GM04503 (cell line): ENCODE measurements at places on chromosomes 4 and X.

- no peak for DNase-seq
Measured at GRCh38 chr4:140754918-140755773, 1.0 kb downstream of the TBC1D9 start.

GRCh38 chr4:73224886-73225285, 33.7 kb downstream of the ANKRD17 start:
- DNase-seq = no peak

GRCh38 chr4:8911316-8912088, 39.9 kb upstream of the HMX1 start:
- DNase-seq = peak; percentile 6

DNA sequence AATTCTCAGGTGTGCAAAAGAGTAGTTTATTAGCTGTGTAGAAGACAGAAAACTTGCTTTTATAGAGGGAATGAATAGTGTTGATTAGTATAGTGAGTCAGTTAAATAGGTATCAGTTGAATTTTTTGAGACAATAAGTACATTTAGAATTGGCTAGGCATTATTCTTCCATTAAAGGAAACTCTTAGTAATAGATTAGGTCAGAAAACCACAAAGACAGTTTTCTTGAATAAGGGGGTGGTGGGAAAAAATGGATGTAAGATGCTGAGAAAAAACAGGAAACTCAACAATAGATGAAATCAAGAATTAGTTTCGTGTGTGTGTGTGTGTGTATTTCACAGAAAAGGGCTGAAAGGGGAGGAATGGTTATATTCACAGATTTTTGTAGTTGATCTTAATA, 16.8 kb downstream of the CD38 start:
- DNase-seq = no peak

DNA sequence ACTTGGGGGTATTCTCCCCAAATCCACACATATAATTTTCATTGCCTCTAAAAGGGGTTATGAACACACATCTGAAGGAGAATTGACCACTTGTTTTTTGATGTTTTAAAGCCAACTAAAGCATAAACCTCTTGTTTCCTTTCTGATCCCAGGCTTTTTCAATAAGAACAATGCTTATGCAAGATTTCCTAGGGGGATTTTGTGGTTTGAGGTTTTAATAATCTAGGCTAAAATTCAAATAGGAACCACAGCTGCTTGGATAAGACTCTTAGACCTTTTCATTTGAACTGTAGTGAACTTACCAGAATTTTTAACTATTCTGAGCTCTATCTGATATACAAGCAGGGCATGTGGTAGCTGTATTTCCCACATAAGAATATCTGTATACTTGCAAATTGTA, 651.1 kb downstream of the ANKRD50 start:
- no peak for DNase-seq

- no peak for DNase-seq
Measured at GRCh38 chrX:77698242-77698641, 87.8 kb downstream of the ATRX start.

- DNase-seq = no peak
Measured at GRCh38 chr4:132218406-132218805, 930.7 kb upstream of the PCDH10 start.

DNA sequence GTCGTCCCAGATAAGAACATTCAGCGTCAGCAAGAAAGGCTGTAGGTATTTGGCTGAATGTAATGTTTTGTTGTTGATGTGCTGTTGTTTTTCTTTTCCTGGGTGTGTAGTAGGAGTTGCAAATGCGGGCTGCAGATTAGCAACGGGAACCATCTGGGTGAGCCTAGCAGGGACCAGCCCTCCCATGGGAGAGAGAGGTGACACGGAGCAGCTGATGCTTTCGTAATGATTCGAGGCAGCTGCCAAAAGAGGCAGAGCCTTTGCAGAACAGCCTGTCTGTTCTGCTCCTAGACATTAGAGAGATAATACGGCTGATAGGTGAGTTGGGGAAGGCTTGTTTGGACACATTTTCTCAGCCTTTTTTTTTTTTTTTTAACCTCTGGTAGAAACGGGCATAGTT, 25.3 kb downstream of the ARSF start:
- no peak for DNase-seq

DNA sequence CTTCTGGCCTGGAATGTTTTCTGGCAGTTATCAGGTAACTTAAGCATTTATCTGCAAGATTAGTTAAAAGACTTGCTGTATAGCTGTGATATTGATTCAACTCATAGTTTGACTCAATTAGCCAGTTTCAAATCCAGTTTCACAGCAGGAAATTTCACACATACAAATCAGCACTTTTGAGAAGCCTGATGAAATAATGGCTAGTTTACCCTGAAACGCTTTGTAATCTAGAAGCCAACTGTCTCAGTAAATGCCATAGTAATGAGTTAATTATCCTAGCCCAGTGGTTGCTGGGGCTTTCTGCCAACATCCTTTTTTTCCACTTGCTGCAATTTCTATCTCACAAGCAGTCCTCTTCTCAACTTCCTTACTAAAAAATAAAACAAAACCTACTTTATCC, 53.1 kb downstream of the ARHGEF38 start:
- DNase-seq = peak; percentile 7

DNA sequence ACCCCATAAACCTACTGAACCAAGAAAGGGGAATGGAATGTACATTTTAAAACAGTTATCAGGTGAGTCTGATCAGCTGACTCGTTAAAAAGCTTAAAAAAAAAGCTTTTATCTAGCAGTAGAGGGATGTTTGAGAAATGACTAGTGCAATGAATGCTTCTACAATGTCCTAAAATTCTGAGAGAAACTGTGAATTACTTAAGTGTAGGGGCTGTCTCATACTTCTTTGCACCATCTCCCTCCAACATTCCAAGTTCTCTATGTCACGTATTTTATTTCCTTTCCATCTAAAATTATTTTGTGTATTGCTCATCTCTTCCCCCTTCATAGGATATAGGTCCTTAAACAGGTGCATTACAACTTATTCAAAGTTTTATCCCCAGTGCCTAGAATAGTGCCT, 11.9 kb upstream of the AREG start:
- no peak for DNase-seq

- DNase-seq = no peak
Measured at GRCh38 chrX:154748712-154749339, 2.1 kb downstream of the GAB3 start.

- DNase-seq = no peak
Measured at GRCh38 chr4:77169481-77169880, 12.5 kb downstream of the CCNG2 start.

DNA sequence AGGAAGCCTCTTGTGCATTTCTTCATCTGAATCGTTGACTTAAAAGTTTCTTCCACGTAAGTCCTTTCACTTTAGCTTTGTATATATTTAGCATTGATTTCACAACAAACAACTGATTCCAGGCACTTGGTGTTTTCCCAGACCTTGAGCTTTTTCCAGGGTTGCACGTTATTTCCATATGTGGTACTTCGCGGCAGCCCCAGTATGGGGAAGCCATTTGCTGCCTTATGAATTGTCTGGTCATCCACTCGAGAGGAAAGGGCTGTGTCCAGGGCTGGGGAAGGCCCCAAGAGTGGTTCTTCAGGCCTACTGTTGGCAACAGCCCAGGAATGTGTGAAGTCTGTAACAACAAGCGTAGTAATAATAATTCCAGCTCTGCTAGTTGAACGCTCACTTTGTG, 2.8 kb upstream of the TLR8 start:
- peak; percentile 11 for DNase-seq

- no peak for DNase-seq
Measured at GRCh38 chrX:15136795-15137194, 133.1 kb downstream of the ASB9 start.

DNA sequence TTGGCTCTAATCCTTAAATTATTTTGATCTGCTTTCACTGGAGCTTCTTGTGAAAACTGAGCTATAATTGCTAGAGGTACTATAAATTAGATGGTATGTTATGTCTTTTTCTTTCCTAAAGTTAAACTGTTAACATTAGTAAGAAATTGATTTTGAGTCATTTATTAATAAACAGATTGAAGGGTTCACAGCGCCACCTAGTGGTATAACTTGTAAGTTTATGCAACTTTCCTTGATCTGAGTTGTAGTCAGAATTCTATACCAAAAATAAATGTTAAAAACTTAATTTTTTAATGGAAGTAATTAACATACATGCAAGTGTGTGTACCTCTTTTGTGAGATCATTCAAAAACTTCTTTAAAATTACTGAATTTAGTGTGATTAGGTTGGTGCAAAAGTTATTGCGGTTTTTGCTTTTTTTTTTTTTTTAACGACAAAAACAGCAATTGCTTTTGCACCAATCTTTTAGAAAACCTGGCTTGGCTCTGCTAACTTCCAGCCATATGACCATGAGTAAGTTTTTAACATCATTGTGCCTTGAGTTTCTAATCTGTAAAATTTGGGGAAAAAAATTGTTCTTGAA, 151.5 kb downstream of the CENPC start:
- no peak for DNase-seq
